ENCODE measurements at places on chromosomes 13 and 19. TPM values are rescaled to one million over a fixed set of nuclear protein-coding genes. Genes with fewer than 3 reads are reported as not detected.

The CEACAM20 gene
- not detected for total RNA-seq

The CYP4F22 gene
- total RNA-seq = not detected

The SKA3 gene
- 3.1 TPM for total RNA-seq

The SRRM5 gene
- 0.27 TPM for total RNA-seq

The B3GNT8 gene
- total RNA-seq = not detected

The NLRP11 gene
- total RNA-seq = not detected

The ZNF135 gene
- 4.6 TPM for total RNA-seq

The CDX2 gene
- not detected for total RNA-seq

The ZNF548 gene
- total RNA-seq = 15.1 TPM

The SYT5 gene
- not detected for total RNA-seq

The SULT2A1 gene
- not detected for total RNA-seq

All from chondrocyte (in vitro differentiated cells).